AG04450 (cell line): ENCODE measurements at places on chromosomes 1 and 21.
A peak's percentile ranks its signal among the peaks of the same experiment; 100 is the strongest.

DNA sequence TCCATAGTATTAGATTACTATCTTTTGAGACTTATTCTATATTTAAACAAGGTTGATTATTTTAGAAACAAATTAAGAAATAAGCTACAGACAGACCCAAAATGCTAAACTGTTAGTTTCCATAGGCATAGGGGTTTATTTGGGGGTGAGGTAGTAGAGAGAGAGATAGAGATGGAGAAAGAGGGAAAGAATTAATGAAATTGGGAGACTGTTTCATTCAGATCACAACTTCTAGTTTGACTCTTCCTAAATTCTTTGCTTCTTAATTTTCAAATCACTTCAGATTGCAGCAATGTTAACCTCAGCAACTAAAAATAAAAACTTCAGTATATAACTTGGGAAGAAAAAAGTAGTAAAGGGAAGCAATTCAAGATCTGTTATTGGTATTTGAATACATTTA, 3.4 kb downstream of the JUN start:
- no peak for DNase-seq

DNA sequence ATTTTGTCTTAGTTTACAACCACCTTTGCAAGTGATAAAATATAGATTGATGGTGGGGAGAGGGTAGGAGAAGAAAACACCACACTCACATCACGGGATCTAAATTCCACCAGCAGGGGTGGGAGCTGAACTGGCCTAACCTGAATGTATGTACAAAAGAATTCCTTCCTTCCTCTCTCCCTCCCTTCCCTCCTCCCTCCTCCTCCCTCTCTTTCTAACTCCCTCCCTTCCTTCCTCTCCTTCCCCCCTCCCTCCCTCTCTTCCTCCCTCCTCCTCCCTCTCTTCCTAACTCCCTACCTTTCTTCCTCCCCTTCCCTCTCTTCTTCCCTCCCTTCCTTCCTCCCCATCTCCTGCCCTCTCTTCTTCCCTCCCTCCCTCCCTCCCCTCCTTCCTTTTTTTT, 40.2 kb downstream of the HIVEP3 start:
- no peak for DNase-seq

DNA sequence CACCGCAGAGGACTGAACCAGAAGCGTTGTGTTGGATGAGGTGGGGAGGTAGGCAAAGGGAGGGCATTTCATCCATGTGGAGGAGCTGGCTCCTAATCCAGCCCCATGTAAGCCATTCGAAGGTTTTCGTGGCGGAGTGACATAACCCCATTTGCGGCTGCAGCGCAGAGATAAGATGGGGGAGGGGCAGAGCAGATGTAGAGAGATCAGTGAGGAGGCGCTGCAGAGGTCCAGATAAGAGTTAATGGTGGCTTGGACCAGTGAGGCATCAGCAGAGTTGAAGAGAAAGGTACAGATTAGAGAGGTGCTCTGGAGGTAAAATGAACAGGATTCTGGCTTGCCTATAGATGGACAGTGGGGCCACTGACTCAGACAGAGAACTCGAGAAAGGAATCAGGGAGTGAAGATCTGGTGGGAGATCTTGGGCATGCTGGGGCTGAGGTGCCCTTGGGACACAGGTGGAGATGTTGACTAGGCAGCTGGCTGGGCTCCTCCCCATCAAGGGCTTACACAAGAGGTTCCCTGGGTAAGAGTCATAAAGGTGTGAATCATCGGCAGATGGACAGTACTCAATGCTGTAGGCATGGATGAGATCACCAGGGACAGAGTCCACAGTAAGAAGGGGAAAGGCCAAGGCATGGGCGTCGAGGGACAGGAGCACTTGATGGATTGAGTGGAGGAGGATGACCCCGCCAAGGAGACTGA, 7.8 kb upstream of the PTPRF start:
- peak; percentile 44 for DNase-seq

GRCh38 chr21:35720208-35720731, 340.1 kb downstream of the SETD4 start:
- DNase-seq, result no peak

GRCh38 chr1:235917267-235917811, 50.6 kb upstream of the LYST start:
- DNase-seq, result peak; percentile 95

DNA sequence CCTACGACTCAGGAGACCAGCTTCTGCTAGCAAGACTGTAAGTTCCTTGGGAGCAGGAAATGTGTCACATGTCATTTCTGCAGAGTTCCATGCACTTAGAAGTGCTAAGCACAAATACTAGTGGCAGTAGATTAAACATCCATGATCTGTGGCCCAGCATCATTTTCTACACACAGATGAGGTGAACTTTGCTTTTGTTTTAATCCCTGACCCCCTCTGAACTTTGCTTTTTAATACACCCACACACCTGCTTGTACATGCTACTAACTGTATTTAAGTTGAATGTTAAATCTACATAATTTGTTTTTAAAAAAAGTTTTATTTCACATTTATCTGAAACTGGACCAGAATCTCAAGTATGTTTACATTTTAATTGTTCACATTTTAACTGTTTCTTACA, 24.5 kb downstream of the SLC35D1 start:
- DNase-seq, result no peak

- no peak for DNase-seq
Measured at GRCh38 chr1:13619909-13620308, 36.3 kb downstream of the PDPN start.

DNA sequence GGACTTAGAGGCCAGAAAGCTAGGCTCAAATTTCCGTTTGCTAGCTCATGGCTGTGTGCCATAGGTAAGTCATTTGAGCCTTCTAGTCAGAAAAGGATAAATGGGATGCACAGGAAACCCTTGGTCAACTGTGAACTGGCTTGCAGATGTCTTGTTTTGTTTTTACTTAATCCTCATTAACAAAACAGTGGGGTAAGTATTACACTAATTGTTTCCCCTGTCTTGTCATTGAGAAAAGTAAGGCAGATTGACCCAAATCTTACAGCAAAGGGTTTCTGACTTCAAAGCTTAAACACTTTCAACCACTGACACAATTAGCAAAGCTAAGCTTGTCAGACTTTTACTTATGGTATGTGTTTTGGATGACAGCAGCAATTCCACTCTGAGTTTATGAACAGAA, 291.3 kb downstream of the NTNG1 start:
- DNase-seq, result no peak

DNA sequence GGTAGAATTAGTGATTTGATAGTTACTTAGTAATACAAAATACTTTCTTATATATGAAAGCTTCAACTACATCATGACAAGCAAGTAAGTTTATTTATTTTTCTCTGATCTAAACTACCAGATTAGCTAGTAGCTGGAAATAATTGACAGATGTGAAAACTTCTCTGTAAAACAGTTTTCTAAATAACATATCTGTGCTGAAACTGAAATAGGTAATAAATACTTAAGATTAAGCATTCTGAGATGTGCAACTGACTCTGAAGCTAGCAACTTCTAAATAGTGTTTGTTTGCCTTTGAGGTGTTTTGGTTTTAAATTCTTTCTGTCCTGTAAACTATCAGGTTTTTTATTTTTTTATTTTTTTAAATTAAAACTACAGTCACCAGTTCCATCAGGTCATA, 18.5 kb upstream of the LHX8 start:
- no peak for DNase-seq

- DNase-seq, result no peak
Measured at GRCh38 chr1:166136222-166136621, 30.6 kb downstream of the FAM78B start.

- DNase-seq, result no peak
Measured at GRCh38 chr1:200243042-200243437, 166.8 kb downstream of the ZNF281 start.

- no peak for DNase-seq
Measured at GRCh38 chr1:235088430-235088829, 40.2 kb downstream of the TOMM20 start.

GRCh38 chr1:153430166-153430553, 13.8 kb downstream of the S100A7A start:
- no peak for DNase-seq

GRCh38 chr21:42343963-42344510, 6.8 kb downstream of the TFF2 start:
- no peak for DNase-seq

GRCh38 chr1:151514366-151514765, 3.2 kb downstream of the CGN start:
- no peak for DNase-seq

- no peak for DNase-seq
Measured at GRCh38 chr1:205947024-205947423, 3.8 kb upstream of the SLC26A9 start.

GRCh38 chr1:68085752-68086151, 35.3 kb upstream of the DIRAS3 start:
- DNase-seq, result no peak

- peak; percentile 72 for DNase-seq
Measured at GRCh38 chr1:53135735-53136114, 6.7 kb downstream of the SLC1A7 start.

DNA sequence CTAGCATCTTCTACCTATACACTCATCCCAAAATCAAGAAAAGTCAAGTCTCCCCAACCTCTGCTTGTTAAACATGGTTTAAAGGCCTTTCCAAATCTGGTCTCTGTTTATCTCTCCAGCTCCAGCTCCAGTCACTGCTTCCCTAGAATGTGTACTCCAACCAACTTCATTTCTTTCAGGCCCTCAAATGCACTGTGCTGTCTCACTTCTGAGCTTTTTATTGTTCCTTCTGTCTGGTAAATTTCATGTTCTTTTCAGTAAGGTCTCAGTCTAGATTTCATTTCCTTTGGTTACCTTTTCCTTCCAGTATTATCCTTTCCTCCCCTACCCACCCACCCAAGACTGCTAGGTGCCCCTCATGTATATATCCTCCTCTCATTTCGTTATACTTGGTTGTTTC, 3.7 kb downstream of the COL24A1 start:
- DNase-seq, result no peak
